Fibroblast of skin of left quadriceps (primary cell): ENCODE measurements at places on chromosomes 7 and 10.

GRCh38 chr7:85102813-85103350, 84.0 kb downstream of the SEMA3D start:
- DNase-seq, result no peak

- no peak for DNase-seq
Measured at GRCh38 chr10:78976825-78977755, 91.7 kb upstream of the ZMIZ1 start.

DNA sequence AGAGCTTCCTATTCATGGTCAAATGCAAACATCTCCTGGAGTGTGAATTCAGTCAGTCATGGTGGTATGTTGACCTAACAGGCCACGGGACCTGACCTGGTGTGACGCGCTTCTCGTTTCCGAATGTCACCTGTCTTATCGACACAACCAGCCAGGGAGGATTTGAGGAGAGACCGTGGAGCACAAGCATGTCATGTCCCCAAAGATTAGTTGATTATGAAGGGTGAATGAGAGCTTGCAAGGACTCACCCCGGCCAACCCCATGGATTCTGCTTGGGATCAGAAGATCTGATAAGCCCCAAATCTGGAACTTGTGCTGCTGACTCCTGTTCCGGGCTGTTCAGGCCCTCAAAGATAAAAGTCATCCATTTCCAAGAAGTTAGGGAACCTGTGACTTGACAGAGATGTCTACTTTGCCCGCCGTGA, 10.5 kb downstream of the ADRA2A start:
- DNase-seq, result no peak

GRCh38 chr10:16732376-16732775, 84.8 kb downstream of the RSU1 start:
- DNase-seq, result no peak

GRCh38 chr7:155963771-155964195, 151.5 kb upstream of the SHH start:
- no peak for DNase-seq

GRCh38 chr7:22323714-22324113, 33.2 kb downstream of the RAPGEF5 start:
- DNase-seq, result no peak

GRCh38 chr7:70410134-70410750, 721.7 kb upstream of the GALNT17 start:
- no peak for DNase-seq
